Parietal lobe (tissue), 2 donors: ENCODE measurements at places on chromosomes 4 and X. TPM values are rescaled to one million over a fixed set of nuclear protein-coding genes. Genes with fewer than 3 reads are reported as not detected.

ADAM29 gene
- 0.63 TPM for total RNA-seq

NHSL2 gene
- 1.3 TPM for total RNA-seq

POU3F4 gene
- total RNA-seq: 18.8 TPM

RIPPLY1 gene
- total RNA-seq: not detected

PCSK1N gene
- total RNA-seq: 63.5 TPM

NEXMIF gene
- 65.7 TPM for total RNA-seq

GCNA gene
- 5.3 TPM for total RNA-seq

CXCL5 gene
- total RNA-seq: not detected

EDA gene
- 4.7 TPM for total RNA-seq

SPANXA2 gene
- not detected for total RNA-seq

C4orf36 gene
- 1.6 TPM for total RNA-seq

MSN gene
- 27.2 TPM for total RNA-seq

SOWAHB gene
- total RNA-seq: 3.4 TPM

SRPX2 gene
- 0.31 TPM for total RNA-seq

VEGFD gene
- total RNA-seq: not detected

CDKL2 gene
- 53.2 TPM for total RNA-seq

HTR2C gene
- 2.8 TPM for total RNA-seq

PPEF1 gene
- 29.7 TPM for total RNA-seq

TMEM255A gene
- 2.2 TPM for total RNA-seq

BEX5 gene
- 24.7 TPM for total RNA-seq

CFI gene
- total RNA-seq: 1.6 TPM

STOX2 gene
- total RNA-seq: 48.5 TPM

TEX11 gene
- total RNA-seq: not detected

MAML3 gene
- total RNA-seq: 11.9 TPM

SYTL5 gene
- 2.2 TPM for total RNA-seq

HSFX1 gene
- total RNA-seq: 4.4 TPM

EDNRA gene
- total RNA-seq: 11.0 TPM

CCDC149 gene
- 31.9 TPM for total RNA-seq

FABP2 gene
- not detected for total RNA-seq

NAA11 gene
- not detected for total RNA-seq

HDX gene
- total RNA-seq: 28.5 TPM

MED28 gene
- 43.5 TPM for total RNA-seq

ZFP92 gene
- 1.9 TPM for total RNA-seq

NPY2R gene
- total RNA-seq: 1.3 TPM

PABPC1L2A gene
- total RNA-seq: 0.94 TPM

DUSP21 gene
- not detected for total RNA-seq

CD38 gene
- total RNA-seq: 9.1 TPM

BMX gene
- total RNA-seq: not detected

LRP2BP gene
- total RNA-seq: 13.5 TPM

MAGEC2 gene
- not detected for total RNA-seq

DGKK gene
- total RNA-seq: 0.63 TPM

CLIC2 gene
- total RNA-seq: 3.8 TPM

IBSP gene
- total RNA-seq: not detected

PDZD4 gene
- total RNA-seq: 151 TPM

SLC6A8 gene
- 19.4 TPM for total RNA-seq

MAGEA8 gene
- total RNA-seq: not detected

NDP gene
- 16.0 TPM for total RNA-seq

MUC7 gene
- not detected for total RNA-seq

SPP1 gene
- 161 TPM for total RNA-seq

FRG2 gene
- total RNA-seq: not detected

CYLC1 gene
- not detected for total RNA-seq

FAM13A gene
- 149 TPM for total RNA-seq

PAGE5 gene
- not detected for total RNA-seq

ZIC3 gene
- 1.9 TPM for total RNA-seq

STBD1 gene
- 0.31 TPM for total RNA-seq

LAMP2 gene
- 51.6 TPM for total RNA-seq

FHDC1 gene
- total RNA-seq: 7.2 TPM
